ENCODE measurements at places on chromosomes 11 and 22.

GRCh38 chr11:99352642-99353041 is 331.9 kb downstream of the CNTN5 start:
- DNase-seq = no peak

DNA sequence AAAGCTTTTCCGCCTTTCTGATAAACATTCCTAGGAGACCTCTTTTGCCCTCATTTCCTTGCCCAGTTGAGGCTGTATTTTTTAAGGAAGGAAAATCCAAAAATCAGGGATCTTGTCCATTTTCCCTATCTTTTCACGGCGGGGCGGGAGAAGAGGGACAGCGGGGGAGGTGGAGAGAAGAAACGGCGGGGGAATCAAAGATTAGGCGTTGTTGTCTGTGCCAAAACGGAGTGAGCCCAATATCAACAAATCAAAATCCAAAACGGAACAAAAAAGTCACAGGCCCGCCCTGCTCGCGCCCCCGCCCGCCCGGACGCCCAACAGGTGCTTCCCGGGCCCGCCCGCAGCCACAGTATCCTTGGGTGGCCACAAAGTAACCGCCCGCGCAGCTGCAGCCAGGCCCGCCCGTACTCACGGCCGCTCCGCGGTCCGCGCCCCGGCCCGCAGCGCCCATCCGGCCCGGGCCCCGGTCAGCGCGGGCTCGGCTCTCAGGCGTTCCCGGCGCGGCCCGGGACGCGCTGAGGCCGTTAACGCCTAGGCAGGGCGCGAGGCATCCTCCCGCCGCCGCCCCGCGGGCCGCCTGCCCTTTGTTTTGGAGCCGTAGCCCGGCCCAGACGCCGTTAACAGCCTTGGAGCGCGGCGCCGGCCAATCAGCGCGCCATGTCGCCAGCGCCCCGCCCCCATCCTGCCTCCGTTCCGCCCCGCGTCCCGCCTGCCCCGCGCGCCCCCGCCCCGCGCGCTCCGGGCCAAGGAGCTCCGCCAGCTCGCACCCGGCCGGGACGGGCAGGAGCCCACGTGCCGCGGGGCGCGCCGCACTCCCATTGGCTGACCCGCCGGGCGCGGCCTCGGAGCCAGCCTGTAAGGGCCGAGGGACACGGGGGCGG is at the start of gene YPEL1:
Gene YPEL1, minus strand, starts transcription at position 595 of the 884 bp plus-strand sequence. CDS start 25,050 bp downstream, outside the sequence.
- peak; percentile 96 for DNase-seq

DNA sequence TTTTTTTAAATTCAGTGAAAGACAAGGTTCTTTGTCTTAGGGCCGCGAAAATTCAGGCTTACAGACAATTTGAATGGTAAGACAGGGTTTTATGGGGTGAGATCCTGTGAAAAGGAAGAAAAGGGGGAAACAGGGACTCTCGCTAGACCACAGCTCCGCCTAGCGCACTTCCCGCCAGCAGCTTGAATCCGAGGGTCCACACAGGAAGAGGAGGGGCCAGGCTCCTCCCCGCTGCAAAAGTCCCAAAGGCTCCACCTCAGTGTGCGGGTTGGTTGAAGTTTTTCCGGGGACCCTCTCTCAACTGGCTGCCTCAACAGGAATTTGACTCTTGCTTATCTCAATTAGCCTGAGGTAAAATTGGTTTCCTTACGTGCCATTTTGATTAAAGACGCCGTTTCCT is 950.9 kb upstream of the CNTN5 start:
- DNase-seq = no peak

DNA sequence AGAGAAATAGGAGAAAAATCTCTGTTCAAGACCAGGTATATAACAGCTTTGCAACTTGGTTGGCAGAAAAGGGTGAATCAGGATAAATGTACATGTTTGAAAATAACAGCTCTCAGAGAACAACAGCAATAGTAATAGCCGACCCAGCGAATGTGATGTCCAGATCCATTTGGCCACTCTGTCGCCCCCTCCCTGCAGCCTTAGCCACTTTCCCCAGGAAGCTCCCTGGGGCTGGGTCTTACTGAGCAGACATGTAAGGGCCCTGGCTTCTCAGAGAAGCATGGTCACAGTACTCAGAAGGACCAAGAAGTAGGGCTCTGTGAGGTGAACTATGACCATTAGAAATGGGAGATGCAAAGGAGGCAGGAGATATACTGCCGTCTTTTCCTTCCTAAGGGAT is 154.1 kb upstream of the SNX19 start:
- DNase-seq = no peak
